Activated gamma-delta T cell treated with anti-CD3 and anti-CD28 coated beads, Interleukin-2, amount 50 U/mL, for 16 hours (primary cell): ENCODE measurements at places on chromosomes 4 and X.

- no peak for DNase-seq
These were observed 212.7 kb downstream of the SH3BGRL start for GRCh38 chrX:81414630-81415029.

DNA sequence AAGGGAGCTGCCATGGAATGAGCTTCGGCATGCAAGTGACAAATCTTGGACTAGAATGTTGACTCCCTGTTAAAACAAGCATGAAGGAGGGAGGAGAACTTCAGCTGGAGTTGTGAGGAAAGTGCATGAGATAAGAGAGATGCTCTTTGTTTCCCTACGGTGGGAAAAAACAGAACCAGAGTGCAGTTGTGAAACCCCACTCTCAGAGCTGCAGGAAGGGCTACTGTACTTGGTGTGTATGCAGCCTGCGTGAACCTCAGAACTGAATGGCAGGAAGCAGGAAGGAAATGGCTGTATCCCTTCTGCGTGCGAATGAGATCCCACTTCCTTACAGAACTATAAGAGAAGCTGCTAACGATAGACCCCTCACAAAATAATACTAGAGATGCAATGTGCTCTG is 57.2 kb downstream of the EGF start:
- no peak for DNase-seq

DNA sequence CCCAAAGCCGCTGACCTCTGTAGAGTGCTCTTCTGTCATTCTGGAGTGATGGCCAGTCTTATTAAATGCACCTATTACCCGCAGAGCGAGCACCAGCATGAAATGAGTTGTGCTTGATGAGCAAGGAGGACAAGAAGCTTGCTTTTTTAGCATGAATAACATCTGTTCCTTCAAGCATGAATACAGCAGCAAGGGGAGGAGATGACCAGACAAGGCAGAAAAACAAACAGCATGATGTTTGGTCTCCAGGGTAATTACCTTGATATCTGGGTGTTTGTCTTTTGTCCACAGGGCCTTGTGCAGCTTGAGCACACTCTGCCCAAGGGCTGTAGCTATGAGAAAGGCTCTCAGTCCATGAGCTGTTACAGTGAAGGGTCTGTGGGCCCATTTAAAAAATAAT is 324.8 kb upstream of the DDX53 start:
- DNase-seq: no peak

DNA sequence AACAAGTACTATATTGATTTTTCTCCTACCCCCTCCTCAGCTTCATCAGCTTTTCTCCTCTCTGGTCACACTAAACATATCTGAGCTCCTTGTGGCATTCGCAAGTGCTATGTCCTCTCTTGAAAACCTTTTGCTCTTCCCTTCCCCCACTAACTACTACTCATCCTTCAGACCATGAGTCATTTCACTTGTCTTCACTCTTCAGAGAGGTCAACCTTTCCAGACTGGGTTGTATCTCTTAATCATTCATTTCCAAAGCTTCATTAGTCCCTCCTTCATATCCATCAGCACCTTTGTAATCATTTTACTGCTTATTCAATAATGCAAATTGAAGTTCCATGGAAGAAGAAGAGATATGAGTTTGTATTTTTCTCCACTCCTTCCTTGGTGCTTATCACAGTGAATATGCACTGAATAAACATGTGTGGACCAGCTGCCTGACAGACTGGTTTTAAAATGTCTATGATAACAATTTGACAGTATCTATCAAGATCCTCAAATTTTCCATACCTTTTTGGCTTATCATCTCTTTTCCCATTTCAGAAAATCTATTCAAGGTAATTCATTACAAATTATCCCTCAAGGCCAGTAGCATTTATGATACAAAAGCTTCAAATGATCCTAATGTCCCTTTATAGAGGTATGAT is 28.4 kb downstream of the DDX60L start:
- no peak for DNase-seq

GRCh38 chr4:4384837-4385236 is 2.1 kb upstream of the NSG1 start:
- DNase-seq: no peak

- DNase-seq: no peak
These were observed 87.8 kb downstream of the HPGD start for GRCh38 chr4:174434455-174434854.

DNA sequence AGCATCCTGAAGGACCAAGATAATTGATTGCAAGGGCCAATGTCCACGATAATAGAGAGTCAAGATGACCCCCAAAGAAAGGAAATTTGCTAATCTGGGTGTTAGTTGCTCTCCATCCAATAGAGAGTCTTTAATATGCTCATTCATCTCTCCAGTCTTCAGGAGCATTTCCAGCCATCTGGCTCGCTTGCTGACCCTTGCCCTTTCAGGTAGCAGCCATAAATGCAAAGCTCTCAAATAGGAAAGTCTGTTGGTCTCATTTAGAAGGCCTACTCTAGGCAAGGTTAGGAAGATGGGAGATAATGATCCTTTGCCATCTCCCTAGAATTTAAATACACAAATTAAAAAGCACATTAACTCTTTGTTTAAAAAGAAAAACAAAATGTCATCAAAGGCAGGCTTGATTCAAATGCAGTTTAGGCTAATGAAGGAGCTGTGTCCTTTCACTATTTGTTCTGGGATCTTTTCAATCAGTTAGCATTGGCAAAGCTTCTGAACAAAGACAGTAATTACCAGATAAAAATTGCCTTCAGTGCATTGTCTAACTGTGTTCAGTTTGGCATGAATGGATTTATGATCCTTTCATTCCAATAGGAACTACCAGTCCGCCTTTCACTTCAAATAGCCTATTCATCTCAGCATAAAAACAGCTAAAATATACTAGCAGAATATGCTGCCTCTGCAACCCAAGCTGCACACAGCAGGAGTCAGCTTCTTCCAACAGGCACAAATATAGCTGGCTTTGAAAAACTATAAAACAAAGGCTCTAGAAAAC is 49.6 kb upstream of the ATXN3L start:
- DNase-seq: no peak

GRCh38 chrX:23436875-23437274 is 102.2 kb downstream of the PTCHD1 start:
- DNase-seq: no peak

- no peak for DNase-seq
These were observed 454.9 kb downstream of the PDGFC start for GRCh38 chr4:156516698-156517097.

DNA sequence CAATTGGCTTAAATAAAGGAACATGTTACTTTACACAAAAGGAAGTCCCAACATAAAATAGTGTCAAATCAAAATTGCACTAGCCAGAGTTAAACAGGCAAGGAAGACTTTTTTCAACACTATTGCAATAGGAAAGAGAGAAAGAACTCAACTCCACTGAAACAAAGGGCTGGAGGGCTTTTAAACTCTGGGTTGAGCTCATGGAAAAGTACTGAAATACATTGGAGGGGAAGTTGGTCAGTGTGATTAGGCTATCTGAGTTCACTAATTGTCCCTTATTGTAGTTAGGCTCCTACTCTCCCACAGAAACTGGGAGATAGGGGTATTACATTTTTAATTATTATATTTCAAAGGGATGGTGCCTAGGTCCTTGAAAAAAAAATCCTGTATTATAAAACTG is 491.2 kb upstream of the LCORL start:
- no peak for DNase-seq

- no peak for DNase-seq
These were observed 1.6 kb downstream of the CXCL8 start for GRCh38 chr4:73741750-73742489.

DNA sequence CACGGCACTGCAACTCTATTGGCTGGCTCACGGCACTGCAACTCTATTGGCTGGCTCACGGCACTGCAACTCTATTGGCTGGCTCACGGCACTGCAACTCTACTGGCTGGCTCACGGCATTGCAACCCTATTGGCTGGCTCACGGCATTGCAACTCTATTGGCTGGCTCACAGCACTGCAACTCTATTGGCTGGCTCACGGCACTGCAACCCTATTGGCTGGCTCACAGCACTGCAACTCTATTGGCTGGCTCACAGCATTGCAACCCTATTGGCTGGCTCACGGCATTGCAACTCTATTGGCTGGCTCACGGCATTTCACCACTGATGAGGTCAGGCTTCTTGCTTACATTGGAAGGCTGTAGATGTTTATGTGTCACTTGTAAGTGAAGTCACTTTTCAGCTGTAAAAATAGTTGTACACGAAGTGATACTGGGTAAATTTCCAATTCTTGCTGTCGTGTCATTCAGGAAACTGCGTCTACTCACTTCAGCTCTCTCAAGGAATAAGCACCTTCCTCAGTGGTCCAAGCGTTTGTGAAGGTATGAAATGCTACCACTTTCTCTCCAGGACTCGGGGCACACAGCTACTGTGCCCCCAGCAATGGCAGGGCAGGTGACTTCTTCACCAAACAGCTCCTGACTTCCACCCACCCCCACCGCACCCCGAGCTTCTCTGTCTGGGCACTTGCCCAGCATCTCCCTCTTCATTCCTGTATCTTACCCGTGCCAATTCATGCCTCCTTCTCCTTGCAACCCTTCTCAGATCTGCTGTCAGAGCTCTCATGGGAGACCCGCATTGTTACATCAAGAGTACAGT is 141.3 kb downstream of the AFAP1 start:
- no peak for DNase-seq

GRCh38 chr4:184358521-184359232 is 115.7 kb downstream of the IRF2 start:
- DNase-seq: no peak

- DNase-seq: no peak
These were observed 26.7 kb downstream of the MANBA start for GRCh38 chr4:102734116-102734515.

- DNase-seq: no peak
These were observed 148.9 kb upstream of the RBPJ start for GRCh38 chr4:26171941-26172340.

GRCh38 chr4:113555868-113556267 is 205.7 kb downstream of the CAMK2D start:
- DNase-seq: no peak

DNA sequence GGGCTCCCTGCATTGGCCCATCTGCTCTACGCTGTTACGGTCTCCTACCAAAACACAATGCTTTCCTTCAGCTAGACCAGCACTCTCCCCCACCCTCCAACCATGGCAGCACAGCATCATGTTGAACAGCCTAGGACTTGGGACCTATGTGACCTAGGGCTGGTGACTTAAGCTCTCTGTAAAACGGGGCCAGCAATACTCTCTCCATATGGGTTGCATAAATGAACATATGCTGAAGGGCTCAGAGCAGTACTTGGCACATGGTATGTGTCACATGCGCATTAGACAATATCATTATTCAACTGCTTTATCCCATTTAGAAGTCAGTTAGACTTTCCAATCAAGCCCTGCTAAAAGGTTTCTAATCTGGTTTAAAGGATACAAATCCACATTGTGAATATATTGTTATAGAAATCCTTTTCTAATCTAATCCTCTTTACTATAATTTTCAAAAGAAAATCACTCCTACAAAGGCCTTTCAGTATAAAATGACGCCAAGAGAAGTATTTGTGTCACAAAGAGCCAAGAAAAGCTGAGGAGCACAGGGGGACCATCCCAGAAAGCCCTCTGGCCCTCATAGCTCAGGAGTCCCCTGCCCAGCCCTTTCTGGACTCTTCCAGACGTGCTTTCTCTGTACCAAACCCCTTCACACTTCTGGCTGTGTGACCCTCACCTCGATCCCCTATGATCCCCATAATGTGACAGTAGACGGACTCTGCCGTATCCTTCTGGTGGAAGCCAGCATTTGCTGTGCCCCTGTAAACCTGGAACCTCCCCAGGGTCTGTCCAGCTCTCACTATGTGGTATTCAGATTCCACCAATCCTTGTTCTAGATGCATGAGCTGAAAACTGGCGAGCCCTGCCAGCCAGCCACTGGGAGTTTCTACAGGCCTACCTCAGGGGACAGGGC is 42.3 kb downstream of the NSG1 start:
- no peak for DNase-seq

- DNase-seq: no peak
These were observed 47.1 kb downstream of the FHDC1 start for GRCh38 chr4:152983221-152983620.

DNA sequence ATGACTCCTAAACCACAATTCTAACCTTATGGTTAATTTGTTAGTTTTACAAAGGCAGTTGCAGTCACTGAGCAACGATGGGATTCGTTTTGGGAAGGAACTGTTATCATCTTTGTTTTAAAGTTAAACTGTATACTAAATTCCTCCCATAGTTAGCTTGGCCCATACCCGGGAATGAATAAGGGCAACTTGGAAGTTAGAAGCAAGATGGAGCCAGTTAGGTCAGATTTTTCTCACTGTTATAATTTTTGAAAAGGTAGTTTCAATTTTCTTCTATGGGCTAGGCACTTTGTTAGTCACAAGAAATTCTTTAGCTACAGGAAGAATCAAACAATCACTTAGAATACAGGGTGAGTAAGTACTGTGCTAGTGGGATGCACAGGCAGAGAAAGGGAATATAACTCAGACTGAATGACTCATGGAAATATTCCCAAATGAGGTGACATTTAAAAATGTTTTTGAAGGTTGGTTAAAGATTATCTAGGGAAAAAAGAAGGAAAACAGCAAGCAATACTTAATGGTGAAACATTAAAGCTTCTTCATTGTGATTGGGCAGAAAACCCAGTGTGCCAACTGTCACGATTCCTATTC is 153.6 kb downstream of the MAGEB17 start:
- DNase-seq: no peak

- no peak for DNase-seq
These were observed 25.5 kb downstream of the ADGRL3 start for GRCh38 chr4:61225656-61226055.

GRCh38 chr4:53122280-53123116 is 243.4 kb downstream of the SCFD2 start:
- no peak for DNase-seq

DNA sequence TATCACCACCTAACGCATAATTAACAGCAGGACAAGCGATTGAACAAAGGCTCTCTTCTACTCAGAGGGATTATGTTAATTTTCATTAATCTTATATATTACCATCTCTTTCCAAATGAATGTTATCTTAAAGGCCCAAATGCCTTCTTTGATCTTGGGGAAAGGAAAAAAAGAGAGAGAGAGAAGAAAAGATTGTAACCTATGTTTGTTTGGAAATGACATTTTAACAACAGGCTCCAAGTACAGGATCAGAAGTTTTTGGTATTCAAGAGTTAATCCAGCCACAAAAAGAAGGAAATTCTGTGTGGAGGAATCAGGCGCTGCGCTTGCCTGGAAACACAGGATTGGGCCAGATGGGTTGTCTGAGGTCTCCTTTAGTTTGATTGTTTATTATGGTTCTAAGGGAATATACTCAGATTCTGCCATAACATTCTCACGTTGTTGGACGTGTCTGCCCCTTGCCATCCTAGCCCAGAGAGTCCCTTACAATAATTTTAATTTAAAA is 100.7 kb upstream of the STX18 start:
- DNase-seq: no peak
